Fibroblast of pulmonary artery (primary cell): ENCODE measurements at places on chromosomes 5 and 9.

- no peak for DNase-seq
Observed at GRCh38 chr9:95103871-95104580, 213.5 kb downstream of the FANCC start.

GRCh38 chr5:147687118-147687517 lies 95.4 kb downstream of the JAKMIP2 start:
- no peak for DNase-seq

- no peak for DNase-seq
Observed at GRCh38 chr5:643811-644271, 31.7 kb downstream of the CEP72 start.

DNA sequence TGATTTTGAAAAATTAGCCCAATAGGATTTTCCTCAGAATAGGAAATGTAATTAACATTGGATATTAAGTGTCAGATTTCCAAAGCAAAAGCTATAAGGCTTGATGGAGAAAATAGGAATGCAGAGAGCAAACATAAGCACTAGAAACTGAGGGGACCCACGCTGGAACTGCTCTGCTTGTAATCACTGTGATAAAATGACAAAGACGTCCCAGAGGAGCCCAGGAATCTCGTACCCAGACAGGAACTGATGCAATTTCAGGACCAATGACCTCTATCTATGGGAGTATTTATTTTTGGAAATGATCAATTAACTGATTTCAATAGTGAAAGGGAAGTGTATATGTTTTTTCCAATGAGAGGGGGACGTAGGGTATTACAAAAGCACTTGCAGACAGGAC lies 714.5 kb upstream of the WWC1 start:
- no peak for DNase-seq

DNA sequence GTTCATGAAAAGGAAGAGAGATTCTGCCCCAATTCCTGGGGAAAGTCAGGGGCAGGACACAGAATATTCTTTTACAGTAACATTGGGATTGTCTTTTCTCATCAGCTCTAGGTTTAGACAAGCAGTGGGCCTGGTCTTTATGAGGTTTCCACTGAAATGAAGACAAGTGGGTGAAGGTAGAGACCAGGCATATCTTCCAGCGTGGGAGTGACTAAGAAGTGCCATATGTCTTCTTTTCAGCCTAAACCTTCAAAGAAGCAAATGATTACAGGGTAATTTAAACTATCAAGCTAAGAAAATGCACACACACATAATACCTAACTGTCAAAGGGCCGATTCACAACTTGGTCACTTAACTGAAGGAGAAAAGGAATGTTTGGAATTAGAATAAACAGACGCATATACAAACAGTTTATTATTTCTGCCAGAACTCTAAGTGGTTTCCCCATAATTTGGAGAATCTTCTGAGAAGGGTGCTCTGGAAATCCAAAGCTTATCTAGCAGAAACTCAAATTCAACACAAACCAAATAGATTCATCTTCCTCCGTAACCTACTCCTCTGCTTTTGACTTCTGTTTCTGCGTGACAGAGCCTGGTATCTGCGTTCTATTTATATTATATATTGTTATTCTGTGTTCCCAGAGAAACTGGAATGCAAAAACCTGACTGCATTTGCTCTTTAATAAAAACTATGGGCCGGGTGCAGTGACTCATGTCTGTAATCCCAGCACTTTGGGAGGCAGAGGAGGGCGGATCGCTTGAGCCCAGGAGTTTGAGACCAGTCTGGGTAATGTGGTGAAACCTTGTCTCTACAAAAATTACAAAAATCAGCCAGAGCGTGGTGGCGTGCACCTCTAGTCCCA lies 22.0 kb upstream of the TEK start:
- DNase-seq: peak; percentile 76

GRCh38 chr9:134828892-134829291 lies 51.7 kb upstream of the FCN2 start:
- no peak for DNase-seq

GRCh38 chr9:132214027-132214622 lies 52.3 kb downstream of the NTNG2 start:
- DNase-seq: peak; percentile 89

DNA sequence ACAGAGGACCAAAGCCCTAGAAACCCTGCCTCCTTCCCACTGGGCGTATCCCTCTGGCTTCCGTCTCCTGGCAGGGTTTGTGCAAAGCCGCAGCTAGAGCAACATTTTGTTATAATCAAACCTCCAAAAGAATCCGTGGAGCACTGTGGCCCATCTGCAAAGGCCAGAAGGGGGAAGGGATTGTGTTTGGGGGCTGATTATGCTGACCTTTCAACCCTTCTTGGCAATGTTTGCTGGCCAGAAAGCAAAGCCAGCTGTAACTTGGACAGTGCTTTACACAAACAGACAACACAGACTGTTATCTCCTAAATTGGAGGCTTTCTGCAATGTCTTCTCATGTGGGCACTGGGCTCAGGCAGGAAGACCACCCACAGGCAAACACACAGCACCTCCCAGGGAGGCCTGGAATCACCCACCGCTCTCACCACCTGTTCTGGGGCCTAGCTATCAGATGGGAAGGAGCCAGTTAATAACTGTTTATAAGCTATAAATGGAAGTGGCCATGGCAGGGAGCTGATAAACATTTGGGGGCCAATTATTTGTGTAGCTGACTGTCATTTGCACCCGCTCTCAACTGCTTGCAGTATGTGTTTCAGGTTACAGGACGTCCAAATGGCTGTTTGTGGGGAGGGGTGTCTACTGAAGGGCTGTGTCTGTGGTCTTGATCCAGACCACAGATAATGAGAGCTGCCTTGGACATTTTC lies 121.6 kb upstream of the ERCC6L2 start:
- DNase-seq: no peak

GRCh38 chr9:123487944-123488548 lies 132.0 kb downstream of the CRB2 start:
- no peak for DNase-seq

DNA sequence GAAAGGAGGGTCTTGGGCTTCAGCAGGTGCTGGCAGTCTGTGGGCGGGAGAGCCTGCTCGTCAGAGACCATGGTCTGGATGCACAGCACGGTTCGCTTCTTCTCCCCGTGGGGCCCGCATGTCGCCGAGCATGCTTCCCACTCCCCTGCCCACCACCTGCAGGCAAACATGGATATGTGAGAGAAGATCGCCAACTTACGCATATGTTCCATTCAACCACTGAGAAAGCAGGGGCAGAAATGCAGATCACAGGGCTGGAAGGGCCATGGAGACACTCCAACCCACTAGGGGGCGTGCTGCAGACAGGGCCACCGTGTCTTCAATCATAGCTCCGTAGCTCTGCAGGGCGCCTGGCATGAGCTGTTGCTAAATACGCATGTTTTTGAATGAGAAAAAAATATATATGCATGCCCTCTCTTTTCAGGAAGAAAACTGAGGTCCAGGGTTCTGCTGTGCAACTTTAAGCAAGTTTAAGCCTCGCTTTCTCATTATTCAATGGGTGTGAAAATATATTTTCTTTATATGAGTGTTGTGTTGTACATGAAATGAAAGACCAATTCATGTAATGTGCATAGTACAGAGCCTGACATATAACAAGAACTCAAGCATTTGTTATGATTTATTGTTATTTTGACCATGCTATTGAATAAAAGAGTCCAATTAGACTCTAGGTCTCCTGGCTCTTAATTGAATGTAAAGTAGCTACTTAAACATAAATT lies 148.0 kb downstream of the TARS1 start:
- DNase-seq: no peak

DNA sequence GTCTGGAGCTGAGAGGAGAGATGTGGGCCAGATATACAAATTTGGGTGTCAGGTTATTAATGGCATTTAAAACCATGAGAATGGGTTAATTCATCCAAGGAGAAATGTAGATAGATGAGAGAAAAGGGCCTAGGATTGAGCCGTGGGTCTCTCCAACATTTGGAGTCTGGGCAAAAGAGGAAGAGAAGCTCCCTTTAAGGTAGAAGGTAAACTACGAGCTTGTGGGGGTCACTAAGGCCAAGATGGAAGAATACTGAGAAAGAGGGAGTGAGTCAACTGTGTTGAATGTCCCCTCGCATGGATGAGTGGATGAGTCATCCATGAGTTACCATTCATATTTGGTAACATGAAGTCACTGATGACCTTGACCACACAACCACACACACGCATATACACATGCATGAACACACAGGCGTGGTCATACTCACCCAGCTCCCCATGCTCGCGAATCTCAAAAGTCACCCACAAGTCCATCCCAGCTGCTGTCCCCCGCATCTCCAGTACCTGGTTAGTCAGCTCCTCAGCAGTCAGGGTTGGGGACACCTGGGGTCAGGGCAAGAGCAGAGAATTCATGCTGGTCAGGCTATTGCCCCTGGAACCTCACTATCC lies 6.8 kb upstream of the FCHSD1 start:
- peak; percentile 91 for DNase-seq

- DNase-seq: no peak
Observed at GRCh38 chr5:9499498-9499876, 46.4 kb downstream of the SEMA5A start.

- DNase-seq: no peak
Observed at GRCh38 chr5:57313716-57314115, 139.9 kb downstream of the GPBP1 start.

GRCh38 chr5:44402084-44402483 lies 12.9 kb upstream of the FGF10 start:
- DNase-seq: no peak

DNA sequence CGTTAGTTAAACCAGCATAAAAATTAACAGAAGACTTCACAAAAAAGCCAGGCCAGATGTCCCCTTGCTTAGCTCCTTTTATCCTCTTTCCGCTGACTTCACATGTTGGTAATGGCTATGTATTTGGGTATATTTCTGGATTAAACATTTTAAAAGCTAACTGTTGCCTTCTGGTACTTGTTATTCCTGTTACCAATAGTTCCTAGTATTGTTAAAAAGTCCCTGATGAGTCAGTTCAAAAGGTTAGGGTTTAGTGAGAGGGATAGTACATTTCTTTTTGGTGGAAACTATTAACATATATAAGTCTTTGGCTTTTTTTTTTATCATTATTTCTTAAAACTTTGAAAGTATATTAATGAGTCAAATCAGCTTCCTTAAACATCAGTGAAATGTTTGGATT lies 103.2 kb upstream of the ELL2 start:
- DNase-seq: no peak

DNA sequence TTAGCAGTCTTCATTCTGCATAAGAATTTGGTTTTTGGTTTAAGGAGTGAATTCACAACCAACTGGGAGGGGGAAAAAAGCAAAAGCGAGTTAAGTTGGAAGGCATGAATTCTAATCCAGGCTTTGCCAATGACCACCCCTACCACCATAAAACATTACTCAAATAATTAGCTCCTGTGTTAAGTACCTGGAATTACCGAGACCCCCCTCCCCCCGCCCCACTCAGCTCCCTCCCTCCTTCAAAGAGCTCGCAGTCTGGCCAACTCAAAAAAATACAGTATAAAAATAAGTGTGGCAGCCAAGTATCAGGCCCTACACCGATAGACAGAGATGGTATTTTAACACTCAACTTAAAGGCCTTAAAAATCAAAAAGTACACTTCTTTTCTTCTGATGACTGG lies 492 bp downstream of the ATG12 start:
- DNase-seq: no peak

- DNase-seq: no peak
Observed at GRCh38 chr9:117720066-117720465, 15.9 kb downstream of the TLR4 start.
